ENCODE measurements at places on chromosomes 16 and 17.

- no peak for DNase-seq
Observed at GRCh38 chr16:75908331-75909117, 182.2 kb upstream of the CPHXL start.

GRCh38 chr17:28159924-28160323, 117.4 kb downstream of the NLK start:
- DNase-seq, result no peak

DNA sequence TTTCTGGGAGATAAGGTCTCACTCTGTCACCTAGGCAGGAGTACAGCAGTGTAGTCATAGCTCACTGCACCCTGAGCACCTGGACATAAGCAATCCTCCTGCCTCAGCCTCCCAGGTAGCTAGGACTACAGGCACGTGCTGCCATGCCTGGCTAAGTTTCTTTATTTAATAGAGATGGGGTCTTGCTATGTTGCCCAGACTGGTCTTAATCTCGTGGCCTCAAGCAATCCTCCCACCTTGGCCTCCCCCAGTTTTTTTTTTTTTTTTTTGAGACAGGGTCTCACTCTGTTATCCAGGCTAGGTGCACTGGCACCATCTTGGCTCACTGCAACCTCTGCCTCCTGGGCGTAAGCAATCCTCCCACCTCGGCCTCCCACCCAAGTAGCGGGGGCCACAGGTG, 21.1 kb downstream of the DDX19B start:
- no peak for DNase-seq

DNA sequence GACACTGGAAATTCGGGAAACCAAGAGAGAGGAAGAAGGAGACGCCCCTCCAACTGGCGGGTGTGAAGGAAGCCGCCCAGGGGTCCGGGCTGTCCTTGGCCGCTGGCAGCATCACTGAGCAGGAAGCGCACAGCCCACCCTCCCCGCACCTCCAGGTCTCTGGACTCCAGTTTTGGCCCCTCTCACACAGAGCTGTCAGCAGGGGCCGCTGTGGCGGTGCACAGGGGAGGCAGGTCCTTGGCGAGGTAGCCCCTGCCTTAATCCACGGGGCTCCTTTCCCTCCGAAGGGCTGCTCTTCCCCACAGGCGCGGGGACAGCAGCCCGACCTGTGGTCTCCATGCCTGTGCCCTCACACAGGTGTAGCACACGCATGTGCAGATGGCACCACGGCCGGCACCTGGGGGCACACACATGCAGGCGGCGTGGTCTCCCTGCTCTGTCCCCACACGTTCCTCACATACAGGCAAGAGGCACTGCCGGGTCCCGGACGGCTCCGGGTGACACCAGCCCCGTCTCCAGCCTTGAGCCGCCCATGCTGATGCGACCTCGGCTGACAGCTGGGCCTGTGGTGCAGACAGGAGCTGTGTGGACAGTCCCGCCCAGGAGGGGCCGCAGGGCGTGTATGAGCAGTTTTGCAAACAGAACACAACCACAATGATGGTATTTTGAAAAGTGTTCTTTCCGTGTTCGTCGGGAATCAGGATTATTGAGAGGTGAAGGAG, 26.6 kb upstream of the CHMP6 start:
- no peak for DNase-seq

GRCh38 chr17:53687324-53687723, 135.4 kb upstream of the KIF2B start:
- DNase-seq, result no peak

DNA sequence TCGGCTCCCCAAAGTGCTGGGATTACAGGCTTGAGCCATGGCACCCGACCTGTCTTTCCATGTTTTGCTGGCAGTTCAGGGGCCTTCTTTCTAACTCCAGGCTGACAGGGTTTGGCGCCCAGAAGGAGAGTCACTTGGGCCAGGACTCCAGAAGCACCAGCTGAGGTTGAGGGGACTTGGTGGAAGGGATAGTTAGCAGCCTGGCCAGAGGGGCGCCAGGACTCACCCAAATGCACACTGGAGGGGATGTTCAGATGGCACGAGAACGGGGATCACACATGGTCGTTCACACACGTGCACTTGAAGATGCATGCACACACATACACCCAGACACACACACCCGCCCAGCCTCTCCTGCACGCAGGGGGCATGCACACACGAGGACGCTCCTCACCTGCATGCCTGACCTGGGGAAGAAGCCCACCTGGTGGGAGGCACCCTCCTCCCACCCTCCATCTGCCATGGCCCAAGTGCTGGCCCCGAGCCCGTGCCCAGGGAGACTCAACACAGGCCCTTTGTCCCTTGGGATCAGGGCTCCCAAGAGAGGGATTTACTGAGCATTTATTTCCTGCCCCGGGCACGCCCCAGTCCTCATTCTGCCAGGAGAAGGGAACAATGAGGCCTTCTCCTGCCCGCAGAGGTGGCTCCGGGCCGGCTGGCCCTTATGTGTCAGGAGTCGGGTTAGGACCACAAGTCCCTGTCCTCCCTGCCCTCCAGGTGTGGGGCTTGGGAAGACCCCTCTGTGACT, 2.3 kb upstream of the PRSS21 start:
- no peak for DNase-seq

DNA sequence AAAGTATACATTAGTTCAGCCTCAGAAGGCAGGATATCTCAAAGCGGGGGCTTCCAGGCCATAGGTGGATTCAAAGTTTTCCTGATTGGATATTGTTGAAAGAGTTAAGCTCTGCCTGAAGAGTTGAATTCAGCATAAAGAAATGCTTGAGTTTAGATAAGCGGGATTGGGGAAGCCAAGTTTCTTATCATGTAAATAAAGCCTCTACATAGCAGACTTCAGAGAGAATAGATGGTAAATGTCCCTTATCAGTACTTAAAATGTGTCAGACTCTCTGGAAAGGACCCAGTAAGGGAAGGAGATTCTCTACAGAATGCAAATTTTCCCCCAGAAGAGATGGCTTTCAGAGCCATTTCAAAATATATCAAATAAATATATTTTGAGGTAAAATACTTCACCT, 423.5 kb downstream of the SHISA9 start:
- peak; percentile 85 for DNase-seq

- DNase-seq, result peak; percentile 87
Observed at GRCh38 chr17:81552244-81553017, at the start of gene FAAP100. Gene FAAP100 (minus strand): TSS chr17:81552353. CDS start chr17:81552330, 23 bp downstream.

- DNase-seq, result peak; percentile 52
Observed at GRCh38 chr17:15261802-15262290, 3.3 kb downstream of the PMP22 start.

All from umbilical cord (tissue), 2 donors.